Natural killer cell treated with Interleukin-12 subunit alpha and Interleukin-12 subunit beta and Interleukin-15 and Interleukin-18, amount 100 ng/mL, for 72 hours (primary cell): ENCODE measurements at places on chromosomes 7 and 10. TPM values are rescaled to one million over a fixed set of nuclear protein-coding genes. Genes with fewer than 3 reads are reported as not detected.

DNA sequence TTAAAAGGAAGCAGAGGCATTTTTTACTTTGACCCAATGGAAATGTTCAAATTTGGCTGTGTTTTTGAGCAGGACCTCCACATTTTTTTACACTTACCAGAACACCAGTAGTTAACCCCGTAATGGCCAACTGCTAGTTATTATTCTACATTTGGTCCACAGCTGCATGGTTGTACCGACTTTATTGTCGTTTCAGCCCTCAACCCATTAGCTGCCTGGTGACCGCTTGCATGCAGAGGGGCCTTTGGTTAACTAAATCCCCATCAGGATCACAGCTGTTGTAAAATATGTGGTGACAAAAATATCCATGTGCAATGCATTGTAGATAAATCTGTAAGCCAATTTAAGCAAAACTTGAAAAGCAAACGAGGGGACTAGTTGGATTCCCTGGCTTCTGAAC lies 342.2 kb upstream of the MEOX2 start:
- DNase-seq, result no peak

The SRI gene
- total RNA-seq, result 140 TPM

DNA sequence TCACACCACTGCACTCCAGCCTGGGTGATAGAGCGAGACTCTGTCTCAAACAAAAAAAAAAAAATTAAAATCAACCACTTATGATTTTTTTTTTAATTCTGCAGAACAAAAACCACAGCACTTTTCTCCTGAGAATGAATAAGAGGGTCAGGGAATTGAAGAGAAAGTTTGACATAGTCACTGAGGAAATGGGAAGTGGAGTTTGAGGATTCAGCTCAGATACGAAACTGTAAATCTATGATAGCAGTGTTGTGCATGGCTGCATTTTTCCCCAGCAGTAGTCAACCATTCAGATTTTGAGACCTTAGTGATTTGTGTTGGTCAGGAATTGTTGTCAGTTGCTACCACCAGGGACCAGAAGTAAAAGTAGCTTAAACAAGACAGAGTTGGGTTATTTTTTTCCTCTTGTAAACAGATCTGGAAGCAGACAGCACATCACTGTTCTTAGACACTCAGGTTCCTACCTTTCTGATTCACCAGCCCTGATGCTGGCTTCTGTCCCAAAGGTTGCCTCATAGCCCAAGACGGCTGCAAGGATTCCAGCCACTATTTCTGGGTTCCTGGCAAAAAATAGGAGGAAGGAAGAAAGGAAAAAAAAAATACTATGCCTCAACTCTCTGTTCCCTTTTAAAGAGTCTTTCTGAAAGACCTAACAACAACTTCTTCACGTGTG lies 20.1 kb downstream of the PILRA start:
- no peak for DNase-seq

GRCh38 chr7:56086761-56087160 lies 6.0 kb downstream of the PHKG1 start:
- no peak for DNase-seq

- no peak for DNase-seq
These were observed 39.1 kb upstream of the GNAI1 start for GRCh38 chr7:80095545-80095944.

GRCh38 chr10:29482591-29483431 lies 152.0 kb downstream of the SVIL start:
- DNase-seq, result no peak

GRCh38 chr10:29021591-29021990 lies 267.3 kb upstream of the LYZL1 start:
- DNase-seq, result no peak

The PRKRIP1 gene
- 39.5 TPM for total RNA-seq

- DNase-seq, result no peak
These were observed 110.6 kb downstream of the EMX2 start for GRCh38 chr10:117653170-117653515.

DNA sequence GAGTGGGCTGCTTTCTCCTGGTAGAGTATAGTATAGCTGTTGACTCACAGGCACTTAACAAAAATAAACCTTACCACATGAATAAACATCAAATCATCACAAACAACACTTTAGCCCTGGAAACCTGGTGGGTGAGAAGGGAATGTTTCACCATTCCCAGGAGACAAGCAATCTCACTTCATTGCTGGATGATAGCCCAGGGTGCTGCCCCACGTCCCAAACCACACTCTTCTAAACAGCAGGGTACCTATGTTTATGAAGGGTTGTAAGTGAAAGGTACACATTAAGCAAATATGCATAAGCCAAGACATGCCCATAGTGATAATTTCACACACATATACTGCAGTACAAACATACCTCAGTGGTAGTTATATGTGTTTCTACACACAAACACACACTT lies 276.2 kb downstream of the FGFR2 start:
- DNase-seq, result no peak

GRCh38 chr10:126058104-126058503 lies 161.7 kb downstream of the FANK1 start:
- no peak for DNase-seq

- no peak for DNase-seq
These were observed 43.4 kb upstream of the PDLIM1 start for GRCh38 chr10:95333997-95334804.

DNA sequence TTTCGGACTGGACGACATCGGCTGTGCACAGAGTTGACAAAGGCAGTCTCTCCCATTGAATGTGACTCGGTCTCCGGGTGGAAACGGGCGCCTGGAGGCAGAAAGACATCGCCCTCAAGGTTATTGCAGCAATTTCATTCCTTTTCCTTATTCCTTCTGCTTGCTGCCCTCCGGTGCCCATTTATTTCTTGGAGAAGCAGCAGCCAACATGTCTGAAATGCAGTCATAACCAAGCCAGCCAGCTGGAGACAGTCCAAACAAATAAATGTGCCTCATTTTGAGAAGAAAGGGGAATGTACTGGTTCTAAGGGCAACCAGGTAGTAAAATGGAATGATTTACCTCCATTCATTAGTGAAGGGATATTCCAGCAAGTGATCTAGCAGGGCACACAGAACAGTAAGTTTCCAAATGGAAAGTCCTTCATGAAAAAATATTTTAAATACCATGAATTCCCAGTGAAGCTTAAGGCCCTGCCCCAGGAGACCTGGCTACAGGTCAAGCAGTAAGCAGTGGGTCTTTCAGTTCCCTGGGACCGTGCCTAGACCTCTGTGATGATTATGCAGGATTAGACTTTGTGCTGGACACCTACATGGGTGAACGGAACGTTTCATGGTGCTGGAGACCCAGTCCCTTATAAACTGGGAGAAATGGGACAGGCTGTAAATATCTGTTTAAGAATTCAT lies 86.6 kb downstream of the ABLIM1 start:
- DNase-seq, result no peak

GRCh38 chr10:118804262-118804773 lies 49.5 kb upstream of the CACUL1 start:
- DNase-seq, result no peak

DNA sequence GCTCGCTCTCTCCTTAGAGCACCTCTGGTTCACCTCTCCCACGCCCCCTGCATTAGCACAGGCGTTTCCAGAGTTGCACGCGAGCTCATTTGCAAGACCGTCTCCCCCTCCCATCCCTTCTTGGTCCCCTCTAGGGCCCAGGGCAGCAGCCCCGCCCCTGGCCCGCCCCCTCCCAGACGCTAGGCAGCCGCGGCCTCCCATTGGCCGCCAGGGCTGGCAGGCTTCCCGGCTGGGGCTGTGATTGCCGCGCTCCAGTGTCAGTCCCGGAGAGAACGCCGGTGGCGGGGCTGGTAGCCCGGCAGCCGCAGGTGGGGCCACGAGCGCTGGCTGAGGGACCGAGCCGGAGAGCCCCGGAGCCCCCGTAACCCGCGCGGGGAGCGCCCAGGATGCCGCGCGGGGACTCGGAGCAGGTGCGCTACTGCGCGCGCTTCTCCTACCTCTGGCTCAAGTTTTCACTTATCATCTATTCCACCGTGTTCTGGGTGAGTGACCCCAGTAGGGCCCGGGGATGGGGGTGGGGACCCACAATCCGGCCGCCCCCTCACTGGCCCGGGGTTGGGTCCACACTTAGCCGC lies at the start of gene TSPAN15:
TSPAN15 (plus strand) TSS at position 257 of the 575 bp plus-strand sequence; CDS start at position 387, 130 bp downstream.
- peak; percentile 82 for DNase-seq

The ZNF394 gene
- total RNA-seq, result 62.0 TPM
